Activated CD8-positive, alpha-beta memory T cell treated with anti-CD3 and anti-CD28 coated beads for 48 hours (primary cell): ENCODE measurements at places on chromosomes 7 and 10.

DNA sequence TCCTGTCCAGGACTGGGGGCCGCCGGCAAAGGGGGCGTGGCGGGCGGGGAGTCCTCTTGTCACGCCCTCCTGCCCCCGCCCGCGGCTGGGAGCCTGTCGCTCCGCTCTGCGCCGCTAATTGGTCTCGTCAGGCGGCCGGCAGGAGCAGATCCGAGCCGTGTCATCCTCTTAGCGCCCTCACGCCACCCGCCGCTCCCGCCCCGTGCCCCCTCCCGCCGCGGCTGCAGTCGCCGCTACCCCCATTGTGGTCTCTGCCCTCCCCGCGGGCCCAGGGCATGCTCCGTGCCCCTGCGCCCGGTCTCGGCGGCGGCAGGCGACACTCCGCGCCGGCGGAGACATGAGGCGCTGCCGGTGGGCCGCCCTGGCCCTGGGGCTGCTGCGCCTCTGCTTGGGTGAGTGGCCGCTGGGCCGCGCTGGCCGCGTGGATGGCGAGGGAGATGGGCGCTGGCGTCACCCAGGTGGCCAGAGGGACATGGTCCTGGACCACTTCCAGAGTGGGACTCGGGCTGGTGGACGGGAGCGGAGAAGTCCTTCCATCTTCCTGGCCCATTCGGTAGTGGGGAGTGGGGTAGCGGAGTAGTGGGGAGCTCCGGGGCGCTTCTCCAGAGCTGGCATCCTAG lies at the start of gene CDHR1:
TSS of gene CDHR1 (plus strand) at position 114 of the 620 bp plus-strand sequence. CDS start at position 338, 224 bp downstream.
- DNase-seq = no peak

DNA sequence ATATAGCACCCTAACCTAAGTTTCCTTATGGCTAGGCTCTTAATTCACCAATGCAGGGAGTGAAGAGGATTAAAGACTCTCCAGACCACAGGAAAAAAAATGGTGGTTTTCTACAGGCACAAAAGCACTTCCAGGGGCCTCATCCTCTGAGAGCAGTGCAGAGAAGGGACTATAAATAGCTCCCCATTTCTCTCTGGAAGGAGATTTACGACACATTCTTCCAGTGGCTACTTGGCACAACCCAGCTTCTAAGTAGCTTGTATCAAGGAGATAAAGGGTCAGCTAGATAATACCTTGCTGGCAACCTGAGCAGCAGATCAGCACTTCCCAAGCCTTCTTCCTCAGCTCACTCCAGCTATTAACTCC lies 73.5 kb downstream of the CRPPA start:
- DNase-seq = no peak

GRCh38 chr7:101743995-101744360 lies 73.4 kb upstream of the CUX1 start:
- DNase-seq = no peak

DNA sequence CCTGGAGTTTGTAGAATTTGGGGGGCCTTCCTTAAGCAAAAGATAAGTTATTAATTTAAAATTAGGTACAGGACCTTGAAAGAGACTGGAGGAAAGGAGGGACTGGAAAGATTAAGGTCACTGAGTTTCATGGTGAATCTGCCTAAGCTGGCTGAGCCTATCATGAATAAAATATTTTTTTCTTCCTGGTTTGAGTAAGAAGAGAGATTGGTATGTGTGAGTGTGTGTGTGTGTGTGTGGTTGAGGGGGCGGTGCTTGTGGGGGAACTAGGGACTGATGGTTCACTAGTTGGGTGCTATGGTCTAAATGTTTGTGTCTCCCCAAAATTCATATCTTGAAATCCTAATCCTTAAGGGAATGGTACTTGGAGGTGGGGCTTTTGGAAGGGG lies 142.5 kb upstream of the PRKCQ start:
- no peak for DNase-seq

GRCh38 chr10:133254421-133255120 lies 16.9 kb downstream of the VENTX start:
- no peak for DNase-seq

GRCh38 chr10:108877095-108877561 lies 1046.2 kb downstream of the XPNPEP1 start:
- no peak for DNase-seq

DNA sequence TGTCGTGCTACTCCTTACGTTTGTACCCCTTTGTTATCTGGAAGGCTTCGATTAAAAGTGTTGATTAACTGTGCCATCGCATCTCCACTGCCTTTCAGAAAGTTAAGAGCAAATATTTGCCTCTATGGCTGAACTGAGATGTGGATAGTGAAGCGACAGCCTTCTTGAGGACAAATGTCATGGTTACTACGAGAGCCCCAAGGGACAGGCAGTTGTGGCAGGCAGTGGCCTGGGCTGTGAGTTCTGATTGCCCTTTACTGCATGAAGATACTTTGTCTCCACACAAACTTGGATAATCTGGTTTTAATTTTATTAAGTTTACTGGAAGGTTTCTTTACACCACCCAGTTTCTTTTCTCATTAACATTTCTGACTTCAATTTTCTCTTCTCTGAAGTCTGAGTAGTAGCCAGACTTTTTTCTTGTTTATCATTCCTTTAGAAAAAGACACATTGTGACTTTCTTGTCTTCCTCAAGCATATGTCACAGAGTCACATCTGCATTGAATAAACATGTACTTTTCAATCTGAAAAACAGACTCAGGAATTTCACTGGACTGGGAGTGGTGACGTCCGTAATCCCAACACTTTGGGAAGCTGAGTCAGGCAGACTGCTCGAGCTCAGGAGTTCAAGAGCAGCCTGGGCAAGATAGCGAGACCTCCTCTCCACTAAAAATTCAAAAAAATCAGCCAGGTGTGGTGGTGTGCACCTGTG lies 1.5 kb downstream of the TAS2R41 start:
- DNase-seq = no peak

DNA sequence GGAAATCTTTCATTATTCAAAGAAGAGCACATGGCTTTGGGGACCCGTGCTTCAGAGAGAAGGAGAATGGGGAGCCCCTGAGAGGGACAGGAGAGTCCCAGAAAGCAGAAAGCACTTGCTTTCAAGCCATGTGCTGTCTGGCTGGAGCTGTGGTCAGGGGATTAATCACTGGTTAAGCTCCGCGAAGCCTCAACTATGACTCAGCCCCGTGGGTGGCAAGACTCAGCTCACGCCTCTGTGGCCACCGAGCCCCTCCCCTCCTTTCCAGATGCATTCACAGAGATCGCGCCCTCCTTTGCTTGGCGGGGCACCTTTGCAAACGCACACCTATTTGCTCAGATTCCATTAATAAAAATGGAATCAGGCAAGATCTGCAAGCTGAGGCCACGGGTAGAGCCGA lies 202.9 kb upstream of the TCERG1L start:
- DNase-seq = no peak

- no peak for DNase-seq
Observed at GRCh38 chr7:14507617-14508016, 394.9 kb downstream of the DGKB start.

DNA sequence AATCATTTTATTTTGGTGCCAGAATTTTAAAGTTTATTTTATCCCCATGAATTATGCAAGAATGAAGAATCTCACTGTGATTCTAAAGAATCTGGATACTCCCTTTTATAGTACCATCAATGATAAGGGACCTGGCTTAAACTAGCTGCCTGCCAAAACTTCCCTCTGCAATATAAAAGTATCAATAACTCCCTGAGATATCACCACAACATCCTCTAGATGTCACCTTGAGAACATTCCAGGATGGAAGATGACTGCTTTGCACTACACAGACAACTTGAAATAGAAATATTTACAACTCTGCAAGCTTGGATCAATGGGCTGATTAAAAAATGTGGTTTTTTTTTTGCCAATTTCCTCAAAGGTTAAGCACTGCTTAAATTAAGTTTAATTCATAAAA lies 142.1 kb downstream of the SLC25A13 start:
- DNase-seq = no peak

- DNase-seq = no peak
Observed at GRCh38 chr7:107902381-107902780, 11.4 kb downstream of the DLD start.

- DNase-seq = no peak
Observed at GRCh38 chr7:21542891-21543527, at the start of gene DNAH11. DNAH11 (plus strand) TSS chr7:21543039; CDS start chr7:21543246, 207 bp downstream.

DNA sequence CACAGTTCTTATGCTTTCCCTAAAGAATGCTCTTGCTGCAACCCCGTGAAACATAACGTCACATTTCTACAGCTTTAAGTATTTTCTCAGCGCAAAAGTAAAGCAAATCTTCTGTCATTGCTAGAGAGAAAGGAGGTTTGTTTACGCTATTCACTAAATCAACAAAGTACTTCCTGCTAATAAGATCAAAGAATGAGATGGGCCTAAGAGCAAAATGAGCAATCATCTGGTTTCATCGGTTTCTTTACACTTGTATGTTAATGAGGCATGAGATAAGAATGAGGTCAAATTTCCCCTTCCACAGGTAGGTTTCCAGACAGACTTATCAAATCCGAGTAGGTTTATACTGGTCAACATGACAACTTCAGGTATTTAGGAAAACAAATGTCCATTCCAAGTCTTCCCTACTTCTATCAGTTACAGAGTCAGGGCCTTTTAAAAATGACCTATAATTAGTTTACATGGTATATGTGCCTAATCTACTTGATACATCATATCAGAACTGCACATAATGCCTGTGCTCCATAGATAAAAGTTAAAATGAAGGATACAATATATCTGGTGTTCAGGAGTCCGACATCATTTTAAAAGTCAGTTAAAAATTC lies 8.4 kb downstream of the USP6NL start:
- DNase-seq = no peak

- no peak for DNase-seq
Observed at GRCh38 chr7:39516498-39516897, 49.7 kb upstream of the YAE1 start.

DNA sequence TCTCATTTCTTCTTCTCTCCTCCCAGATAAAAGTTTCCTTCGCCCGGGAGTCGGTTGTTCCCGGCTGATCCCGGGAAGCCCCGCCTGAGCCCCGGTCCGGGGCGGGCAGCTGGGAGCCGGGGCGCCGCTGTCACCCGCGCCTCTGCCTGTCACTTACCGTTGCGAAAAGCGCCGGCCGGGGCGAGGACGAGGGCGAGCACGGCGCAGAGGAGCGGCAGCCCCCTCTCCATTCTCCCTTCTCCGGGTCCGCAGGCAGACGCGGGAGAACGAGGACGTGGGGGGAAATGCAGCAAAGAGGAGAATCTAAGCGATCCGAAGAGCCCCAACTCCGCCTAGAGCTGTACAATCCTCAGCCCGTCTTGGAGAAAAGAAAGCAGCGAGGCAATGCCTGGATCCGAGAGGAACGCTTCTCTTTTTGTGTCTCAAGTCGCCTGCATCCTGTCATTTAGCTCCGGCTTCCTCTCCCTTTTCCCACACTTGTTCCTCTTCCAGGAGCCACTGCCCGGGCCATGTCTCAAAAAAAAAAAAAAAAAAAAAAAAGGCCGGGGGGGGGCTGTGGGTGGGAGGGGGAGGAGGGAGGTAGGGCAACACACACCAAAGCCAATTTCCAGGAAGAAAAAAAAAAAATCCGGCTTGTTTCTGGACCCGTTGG lies at the start of gene NRP1:
TSS of gene NRP1 (minus strand) at position 515 of the 652 bp plus-strand sequence. CDS start at position 230, 285 bp downstream.
- no peak for DNase-seq

GRCh38 chr7:15821484-15822427 lies 135.3 kb upstream of the MEOX2 start:
- DNase-seq = no peak

DNA sequence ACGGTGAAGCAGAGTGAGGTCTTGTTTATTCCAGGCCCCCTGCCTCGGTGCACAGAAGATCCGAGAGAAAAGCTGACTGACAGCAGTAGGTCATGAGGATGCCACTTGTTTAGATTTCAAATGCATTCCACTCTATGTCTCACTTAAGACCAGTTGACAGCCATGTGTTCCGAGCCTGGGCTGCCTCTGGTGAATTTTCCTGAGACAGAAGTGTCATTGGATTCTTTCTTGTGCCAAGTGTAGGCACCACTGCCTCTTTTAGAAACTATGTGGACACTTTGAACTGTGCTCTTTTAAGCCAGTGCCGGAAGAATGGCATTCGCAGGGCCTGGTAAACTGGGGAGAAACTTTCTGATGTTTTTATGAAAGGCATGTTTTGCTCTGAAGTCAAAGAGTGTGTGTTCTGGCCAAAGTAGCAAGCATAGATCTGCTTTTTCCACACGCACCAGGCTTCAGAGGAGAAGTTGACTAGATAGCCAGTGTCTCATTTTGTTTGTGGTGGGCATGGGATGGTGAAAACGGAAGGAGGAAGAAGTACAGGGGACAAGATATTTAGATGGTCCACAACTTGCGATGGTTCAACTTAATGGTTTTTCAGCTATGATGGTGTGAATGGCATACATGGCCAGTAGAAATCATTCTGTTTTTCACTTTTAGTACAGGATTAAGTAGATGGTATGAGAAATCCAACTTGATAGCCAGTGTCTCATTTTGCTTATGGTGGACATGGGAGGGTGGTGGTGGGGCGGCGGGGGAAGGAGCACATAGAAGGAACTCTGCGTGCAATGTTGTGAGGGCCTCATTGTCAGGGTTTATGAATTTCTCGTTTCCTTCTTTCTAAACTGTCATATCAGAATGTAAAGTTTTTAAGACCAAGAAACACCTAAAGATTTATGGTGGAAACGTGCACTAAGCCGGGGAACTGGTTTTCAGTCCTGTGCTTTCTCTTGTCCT lies 41.5 kb downstream of the CYP17A1 start:
- no peak for DNase-seq

- DNase-seq = no peak
Observed at GRCh38 chr7:131357282-131357880, 29.7 kb downstream of the MKLN1 start.

DNA sequence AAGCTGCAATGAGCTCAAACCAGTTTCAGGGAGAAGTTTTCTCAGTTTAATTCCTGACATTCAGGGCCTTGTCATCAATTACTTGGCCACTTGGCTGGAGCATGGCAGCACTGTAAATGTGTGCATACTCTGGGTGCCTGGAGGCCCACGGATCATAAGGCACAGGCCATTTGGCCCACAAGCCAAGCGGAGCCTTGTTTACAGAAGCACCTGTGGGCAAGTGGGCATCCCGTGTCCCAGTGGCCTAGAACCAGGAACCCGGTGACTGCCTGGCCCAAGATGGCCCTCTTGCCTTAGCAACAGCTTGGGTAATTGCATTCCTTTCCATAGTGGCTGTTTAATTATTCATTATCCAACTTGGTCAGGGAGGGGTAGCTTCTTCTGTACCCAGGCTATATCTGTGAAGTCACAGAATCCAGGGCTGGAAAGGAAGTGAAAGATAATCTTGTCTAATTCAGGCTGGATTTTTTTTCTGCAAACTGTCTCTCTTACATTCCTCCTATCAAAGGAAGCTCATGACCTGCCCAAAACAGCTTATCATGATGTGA lies 426.4 kb upstream of the ZMIZ1 start:
- DNase-seq = no peak

- no peak for DNase-seq
Observed at GRCh38 chr10:93550606-93551005, 15.9 kb upstream of the FFAR4 start.
